NCI-H460 (cell line): ENCODE measurements at places on chromosomes 6 and 20. TPM values are rescaled to one million over a fixed set of nuclear protein-coding genes. Genes with fewer than 3 reads are reported as not detected.

Gene STMND1
- total RNA-seq = not detected in 2 replicates

DNA sequence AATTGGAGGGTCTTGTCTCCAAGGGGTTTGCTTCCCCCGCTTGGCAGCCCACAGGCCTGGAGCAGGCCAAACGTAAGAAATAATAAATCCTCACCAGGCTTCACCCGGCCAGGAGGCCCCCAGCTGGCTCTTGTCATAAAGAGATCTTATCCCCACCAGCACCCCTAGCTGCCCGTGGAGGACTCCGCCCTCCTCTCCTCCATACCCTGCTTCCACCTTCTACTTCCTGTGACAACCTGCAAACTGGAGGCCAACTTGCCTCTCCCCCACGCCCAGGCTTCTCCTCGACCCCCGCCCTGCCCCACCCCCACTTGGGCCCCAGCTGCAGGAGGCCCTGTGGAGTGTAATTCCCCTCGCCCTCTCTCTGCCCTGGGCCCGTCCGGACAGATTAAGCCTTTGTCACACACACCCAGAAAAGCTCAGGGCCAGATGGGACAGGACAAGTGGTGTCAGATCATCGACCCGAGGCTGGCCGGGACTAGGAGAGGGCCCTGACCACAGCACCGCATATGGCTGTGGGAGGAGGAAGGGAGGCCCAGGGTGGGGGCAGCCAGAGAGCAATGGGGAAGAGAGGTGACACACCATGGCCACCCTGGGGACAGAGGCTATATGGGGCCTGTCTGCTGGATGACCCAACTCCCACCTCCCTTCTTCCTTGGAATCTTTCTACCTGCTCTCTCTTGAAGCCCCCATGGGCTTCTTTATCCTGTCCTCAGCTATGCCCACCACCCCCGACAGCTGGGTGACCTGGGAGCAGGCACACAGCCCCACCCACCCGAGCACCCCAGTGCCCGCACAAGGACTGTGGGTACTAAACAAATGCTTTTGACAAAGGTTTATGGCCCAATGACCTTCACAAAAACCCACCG is 3.9 kb downstream of the NOL4L start:
- no peak for DNase-seq

GRCh38 chr6:36730424-36731380 is 33.1 kb downstream of the RAB44 start:
- no peak for DNase-seq

DNA sequence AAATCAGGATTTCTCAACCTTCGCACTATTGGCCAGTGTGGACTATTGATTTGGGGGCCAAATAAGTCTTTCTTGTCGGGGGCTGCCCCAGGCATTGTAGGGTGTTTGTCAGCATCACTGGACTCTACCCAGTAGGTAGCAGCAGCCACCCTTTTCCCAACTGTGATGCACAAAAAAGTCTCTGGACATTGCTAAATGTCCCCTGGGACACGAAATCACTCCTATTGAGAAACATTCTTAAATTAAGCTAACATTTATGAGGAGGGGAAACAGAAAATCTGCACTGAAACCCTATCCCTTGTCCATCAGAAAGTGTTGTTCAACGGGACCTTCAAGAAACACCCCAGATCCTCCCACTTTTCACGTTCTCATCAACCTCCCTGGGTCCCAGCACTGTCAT is 54.2 kb downstream of the NFATC2 start:
- DNase-seq = no peak

DNA sequence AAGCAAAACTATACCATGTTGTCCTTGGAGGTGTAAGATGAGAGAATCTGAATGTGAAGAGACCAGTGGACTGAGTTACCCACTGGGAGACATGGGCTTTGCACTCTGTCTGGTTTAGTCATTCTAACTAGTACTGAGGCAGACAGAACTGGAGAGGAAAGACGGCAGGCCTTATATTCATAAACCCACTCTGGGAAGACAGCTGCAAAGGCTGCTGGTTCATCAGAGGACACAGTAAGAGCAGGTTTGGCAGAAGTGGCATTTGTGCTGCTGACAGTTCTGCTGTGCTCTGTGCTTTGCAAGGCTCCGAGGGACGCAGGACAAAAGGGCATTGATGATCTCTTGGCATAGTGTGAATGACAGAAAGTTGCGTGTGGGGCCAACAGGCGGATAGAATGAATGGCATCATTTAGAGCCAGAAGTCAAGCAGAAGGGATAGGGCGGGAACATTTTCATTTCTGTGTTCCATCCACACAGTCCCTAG is 142.3 kb upstream of the TENT5A start:
- no peak for DNase-seq

DNA sequence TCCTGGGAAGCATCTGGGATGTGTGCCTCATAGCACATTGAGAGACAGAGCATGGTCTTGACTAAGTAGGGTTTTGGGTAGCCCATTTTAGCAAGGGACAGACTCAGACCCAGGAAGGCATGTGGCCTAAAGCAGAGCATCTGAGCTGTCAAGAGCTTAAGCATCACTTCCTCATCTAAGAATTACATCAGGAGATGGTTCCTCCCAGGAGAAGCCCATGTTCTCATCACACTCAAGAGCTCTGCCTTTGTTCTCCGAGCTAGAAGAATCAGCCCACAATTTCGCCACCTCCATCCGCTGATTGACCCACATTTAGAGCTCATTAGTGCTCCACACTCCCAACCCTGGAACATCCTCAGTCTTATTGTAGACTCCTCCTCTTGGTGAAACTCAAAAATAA is 68.3 kb downstream of the NPEPL1 start:
- no peak for DNase-seq
